ENCODE measurements at places on chromosomes 5 and 9. TPM values are rescaled to one million over a fixed set of nuclear protein-coding genes. Genes with fewer than 3 reads are reported as not detected.

ZFP2 gene
- 8.7 TPM for total RNA-seq

HCN1 gene
- 4.3 TPM for total RNA-seq

OLFM1 gene
- 3.6 TPM for total RNA-seq

MUSK gene
- total RNA-seq: 5.3 TPM

GRCh38 chr9:27701587-27701986 lies 128.3 kb upstream of the C9orf72 start:
- peak; percentile 44 for DNase-seq
